ENCODE measurements at places on chromosomes 16 and 17.

DNA sequence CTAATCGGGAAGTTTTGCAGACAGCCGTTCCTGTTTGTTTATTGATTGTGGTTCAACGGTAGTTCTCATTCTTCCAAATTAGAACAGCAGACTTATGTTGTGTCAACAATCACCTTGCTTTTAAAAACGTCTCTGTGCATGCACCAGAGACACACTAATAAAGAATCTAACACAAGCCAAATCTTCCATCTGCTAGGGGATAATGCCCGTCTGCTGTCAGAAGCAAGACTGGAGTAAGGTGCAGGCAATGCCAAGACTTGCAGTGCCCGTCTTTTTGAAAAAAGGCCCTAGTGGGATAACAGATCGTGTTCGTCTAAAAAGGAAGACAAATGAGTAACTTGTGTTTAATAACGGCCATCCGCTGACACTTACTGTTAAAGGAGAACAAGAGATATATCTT, 158.4 kb downstream of the KCNJ2 start:
- no peak for DNase-seq

- no peak for DNase-seq
Measured at GRCh38 chr16:79598063-79598347, 2.5 kb downstream of the MAF start.

DNA sequence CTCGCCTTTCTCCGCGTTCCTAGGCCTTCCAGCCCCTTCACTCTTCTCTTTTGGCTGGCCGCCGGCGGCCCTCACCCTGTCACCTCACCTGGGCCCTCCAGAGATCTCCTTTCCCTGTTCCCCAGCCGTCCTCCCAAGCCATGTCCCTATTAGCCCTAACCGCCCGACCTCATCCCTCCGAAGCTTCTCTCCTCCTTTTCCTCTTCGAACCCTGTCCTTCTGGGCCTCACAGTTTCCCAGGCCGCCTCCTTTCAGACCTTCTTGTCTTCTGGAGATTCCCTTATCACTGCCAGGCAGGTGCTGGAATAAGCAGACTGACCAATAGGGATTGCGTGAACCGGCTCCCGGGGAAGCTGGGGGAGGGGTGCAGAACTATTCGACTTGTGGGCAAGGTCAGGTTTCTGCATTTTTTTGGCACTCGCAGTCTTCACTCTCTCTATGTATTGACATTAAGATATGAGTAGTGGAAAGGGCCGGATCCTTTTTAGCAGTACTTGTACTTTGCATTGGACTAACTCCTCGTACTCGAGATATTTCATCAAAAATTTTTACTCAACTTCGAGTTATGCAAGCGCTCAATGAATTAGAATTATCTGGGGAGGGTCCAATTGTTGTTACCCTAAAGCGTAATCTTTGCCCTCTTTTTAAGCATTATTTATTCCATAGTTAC, 690 bp downstream of the RHOT1 start:
- no peak for DNase-seq

GRCh38 chr16:397736-398332, 835 bp downstream of the NME4 start:
- no peak for DNase-seq

GRCh38 chr17:1047177-1047878, 50.4 kb downstream of the TIMM22 start:
- no peak for DNase-seq

- no peak for DNase-seq
Measured at GRCh38 chr17:8158267-8159031, 4.3 kb downstream of the VAMP2 start.

DNA sequence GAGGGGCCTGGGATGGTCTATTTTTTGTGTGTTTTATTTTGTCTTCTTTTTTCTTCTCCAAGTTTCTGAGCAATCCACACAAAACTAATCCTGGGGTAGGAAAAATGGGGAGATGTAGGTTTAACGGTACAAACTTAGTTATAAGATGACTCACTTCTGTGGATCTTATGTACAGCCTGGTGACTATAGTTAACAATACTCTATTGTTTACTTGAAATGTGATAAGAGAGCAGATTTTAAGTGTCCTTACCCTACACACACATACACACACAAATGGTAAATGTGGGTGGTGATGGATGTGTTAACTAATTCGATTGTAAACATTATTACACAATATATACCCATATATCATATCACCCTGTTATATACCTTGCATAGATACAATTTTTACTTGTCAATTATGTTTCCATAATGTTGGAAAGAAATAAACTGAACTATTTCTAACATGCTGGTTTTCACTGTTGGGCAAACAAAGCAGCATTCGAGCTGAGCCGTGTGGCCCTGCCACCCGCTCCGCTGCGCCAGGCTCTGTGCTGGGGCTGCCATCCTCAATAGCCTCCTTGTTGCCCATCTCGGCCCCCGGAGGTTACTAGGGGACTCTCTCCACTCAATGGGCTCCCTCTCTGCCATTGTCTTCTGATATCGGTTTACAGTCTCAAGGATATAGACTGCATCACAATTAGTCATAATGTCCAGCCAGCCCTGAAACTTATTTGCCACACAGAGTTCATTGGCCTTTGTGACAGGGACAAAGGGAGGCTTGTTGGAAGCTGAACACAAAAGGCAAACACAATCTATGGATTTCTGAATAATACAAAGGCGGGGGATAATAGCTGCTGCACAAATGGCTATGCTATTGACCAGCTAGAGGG, 380.3 kb upstream of the MAF start:
- DNase-seq = no peak

GRCh38 chr17:78891406-78892061, 11.5 kb downstream of the CEP295NL start:
- DNase-seq = no peak

DNA sequence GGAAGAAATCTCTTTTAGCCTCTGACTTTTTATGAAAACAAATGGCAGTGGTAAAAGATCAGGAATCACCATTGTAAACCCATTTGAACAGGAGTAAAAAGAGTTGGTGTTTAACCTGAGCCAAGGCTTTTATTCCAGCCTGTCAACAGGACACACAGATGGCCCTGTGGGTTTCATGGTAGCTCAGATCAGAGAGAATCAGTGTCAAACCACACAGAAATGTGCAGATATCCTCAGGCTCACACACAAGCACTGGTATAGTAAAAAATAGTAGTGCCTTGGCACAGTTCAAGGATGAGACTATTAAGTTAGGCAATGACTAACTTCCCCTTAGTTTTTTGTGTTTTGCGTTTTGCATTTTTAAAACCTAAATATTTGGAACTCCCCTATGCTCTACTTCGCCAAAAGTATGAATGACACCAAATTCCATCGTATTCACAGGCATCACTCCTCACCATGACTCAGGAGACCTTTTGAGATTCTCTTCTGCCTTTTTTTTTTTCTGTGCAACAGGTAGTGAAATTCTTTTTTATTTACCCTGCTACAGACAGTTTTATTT, 1200.0 kb downstream of the CDH11 start:
- no peak for DNase-seq

GRCh38 chr17:29176558-29177351, 3.4 kb downstream of the MYO18A start:
- no peak for DNase-seq

DNA sequence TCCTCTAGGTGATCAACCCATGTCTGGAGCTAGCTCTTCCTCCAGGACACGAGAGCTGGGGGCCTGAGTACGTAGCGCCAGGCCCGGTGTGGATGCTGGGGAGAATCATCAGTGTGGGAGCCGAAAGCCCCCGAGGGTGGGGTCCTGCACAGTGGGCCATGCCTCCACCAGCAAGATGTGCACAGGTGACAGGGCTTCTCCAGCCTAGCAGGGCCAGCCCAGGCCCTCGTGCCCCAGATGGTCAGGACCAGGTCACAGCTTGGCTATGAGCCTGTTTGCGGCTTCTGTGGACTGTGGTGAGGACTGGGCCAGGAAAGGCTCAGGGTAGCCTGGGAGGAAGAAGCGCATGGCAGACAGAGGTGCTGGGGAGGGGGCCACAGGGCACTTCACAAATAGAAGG, 7.8 kb downstream of the MPG start:
- DNase-seq = no peak

DNA sequence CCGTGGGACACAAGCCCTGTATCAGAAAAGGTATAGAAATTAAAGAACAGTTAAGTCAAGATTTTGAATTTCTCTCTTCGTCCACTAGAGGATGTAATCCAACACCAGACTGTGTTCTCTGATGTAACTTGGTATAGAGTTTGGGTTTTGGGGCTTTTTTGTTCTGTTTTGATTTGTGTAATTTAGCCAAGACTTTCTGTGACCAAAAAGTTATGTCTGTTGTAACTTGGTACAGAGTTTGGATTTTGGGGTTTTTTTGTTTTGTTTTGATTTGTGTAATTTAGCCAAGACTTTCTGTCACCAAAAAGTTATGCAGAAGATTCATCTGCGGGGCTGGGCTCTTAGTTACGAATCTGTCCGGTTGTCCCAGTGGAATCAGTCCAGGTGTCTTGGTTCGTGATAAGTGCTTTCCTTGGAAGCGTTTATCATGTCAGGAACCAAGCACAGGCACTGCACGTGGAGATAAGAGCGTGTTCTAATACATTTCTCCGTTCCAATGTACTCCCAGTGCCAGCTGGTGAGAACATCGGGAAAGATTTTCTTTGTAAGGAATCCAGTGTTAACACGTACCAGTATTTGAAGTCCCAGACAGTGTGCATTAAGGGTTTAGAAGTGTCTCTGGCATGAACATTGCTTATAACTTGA, 44.1 kb upstream of the SEC14L1 start:
- no peak for DNase-seq

- DNase-seq = no peak
Measured at GRCh38 chr17:69913616-69914015, 161.4 kb upstream of the KCNJ16 start.

- no peak for DNase-seq
Measured at GRCh38 chr16:11781773-11782172, 15.3 kb downstream of the ZC3H7A start.

- DNase-seq = peak; percentile 58
Measured at GRCh38 chr16:57576429-57576870, 34.0 kb downstream of the ADGRG5 start.

DNA sequence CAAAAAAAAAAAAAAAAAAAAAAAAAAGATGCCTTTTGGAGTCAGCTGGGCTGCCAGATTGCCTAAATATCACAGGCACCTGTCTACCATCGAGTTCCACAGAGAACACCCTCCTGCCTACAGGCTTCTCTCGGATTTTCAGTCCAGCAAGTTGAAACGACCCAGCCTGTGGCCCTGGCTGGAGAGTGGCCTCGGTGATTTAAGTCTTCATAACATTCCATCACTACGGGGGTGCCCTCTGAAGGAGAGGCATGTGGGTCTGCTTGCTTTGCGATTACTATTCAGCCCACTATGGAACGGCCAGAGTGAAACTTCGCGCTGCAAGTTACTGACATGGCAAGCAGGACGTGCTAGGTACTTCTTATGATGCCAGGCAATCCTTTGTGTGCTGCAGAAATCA, 42.8 kb downstream of the MARCHF10 start:
- no peak for DNase-seq

DNA sequence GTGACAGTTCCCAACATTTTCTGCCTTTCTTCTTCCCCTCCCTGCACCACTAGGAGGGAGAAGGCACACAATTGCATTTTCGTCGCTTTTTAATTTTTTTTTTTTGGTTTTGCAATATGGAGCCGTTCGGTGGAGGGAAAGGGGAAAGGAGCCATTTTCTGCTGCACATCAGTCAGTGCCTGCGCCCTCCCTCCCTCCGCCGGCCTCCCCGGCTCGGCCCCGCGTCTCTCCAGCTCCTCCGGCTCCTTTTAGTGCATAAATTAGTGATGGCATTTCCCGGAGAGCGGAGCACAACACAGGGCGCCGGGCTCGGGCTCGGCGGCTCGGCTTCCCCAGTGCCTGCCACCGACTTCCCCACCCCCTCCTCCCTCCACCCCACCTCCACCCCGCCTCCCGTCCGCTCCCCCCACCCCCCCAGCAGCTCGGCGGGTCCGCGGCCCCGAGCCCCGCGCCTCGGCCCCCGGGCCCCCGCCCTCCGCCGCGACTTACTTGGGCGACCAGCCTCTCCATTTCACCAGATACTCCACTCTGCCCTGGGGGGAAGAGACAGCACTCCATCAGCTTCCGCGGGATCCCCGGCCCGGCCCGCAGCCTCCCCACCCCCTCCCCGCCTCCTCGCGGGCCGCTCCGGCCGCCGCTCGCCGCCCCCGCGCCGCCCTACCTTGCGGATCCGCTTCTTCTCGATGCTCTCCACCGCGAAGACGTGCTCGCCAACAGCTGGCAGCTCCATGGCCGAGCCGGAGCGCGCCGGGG, 542 bp downstream of the CBX4 start:
- DNase-seq = no peak

- DNase-seq = no peak
Measured at GRCh38 chr16:24203675-24204074, 52.5 kb upstream of the CACNG3 start.

- DNase-seq = no peak
Measured at GRCh38 chr17:37488607-37489196, 989 bp upstream of the DUSP14 start.

DNA sequence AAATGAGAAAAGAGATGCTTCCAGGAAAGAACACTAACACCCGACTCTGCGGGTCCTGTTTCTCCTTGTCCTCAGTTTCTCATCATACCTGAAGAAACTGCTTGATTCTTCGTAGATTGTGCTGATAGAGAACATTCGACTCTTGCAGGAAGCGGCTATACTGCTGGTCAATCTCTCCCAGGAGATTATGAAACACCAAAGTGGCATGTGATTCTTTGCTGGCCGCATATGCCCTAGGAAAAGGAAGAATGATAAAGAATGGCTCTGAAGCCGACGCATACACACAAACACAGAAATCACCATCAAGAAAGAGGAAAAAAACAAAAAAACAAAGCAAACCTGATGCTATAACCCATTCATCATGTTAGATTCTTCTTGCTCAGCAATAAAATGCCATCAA, 41.8 kb downstream of the STAT3 start:
- no peak for DNase-seq

GRCh38 chr17:49748223-49748622, 15.7 kb downstream of the FAM117A start:
- no peak for DNase-seq

- DNase-seq = no peak
Measured at GRCh38 chr16:73142053-73142854, 94.3 kb upstream of the ZFHX3 start.

DNA sequence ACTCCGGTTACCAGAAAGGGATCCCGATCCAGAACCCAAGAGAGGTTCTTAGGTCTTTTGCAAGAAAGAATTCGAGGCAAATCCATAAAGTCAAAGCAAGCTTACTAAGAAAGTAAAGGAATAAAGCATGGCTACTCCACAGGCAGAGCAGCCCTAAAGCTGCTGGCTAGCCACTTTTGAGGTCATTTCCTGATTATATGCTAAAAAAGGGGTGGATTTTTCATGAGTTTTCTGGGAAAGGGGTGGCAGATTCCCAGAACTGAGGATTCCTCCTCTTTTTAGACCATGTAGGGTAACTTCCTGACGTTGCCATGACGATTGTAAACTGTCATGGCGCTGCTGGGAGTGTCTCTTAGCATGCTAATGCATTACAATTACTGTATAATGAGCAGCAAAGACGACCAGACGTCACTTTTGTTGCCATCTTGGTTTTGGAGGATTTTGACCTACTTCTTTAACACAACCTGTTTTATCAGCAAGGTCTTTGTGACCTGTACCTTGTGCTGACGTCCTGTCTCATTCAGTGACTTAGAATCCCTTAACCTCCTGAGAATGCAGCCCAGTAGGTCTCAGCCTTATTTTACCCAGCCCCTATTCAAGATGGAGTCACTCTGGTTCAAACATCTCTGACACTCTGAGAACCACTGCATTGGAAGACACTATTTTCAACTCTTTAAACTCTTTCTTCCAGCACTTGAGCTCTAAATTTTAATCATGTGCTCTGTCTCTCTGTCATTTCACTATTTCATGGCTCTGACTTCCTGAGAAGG, 203.6 kb upstream of the CACNG3 start:
- DNase-seq = no peak
